ENCODE measurements at places on chromosomes 7 and 10.

DNA sequence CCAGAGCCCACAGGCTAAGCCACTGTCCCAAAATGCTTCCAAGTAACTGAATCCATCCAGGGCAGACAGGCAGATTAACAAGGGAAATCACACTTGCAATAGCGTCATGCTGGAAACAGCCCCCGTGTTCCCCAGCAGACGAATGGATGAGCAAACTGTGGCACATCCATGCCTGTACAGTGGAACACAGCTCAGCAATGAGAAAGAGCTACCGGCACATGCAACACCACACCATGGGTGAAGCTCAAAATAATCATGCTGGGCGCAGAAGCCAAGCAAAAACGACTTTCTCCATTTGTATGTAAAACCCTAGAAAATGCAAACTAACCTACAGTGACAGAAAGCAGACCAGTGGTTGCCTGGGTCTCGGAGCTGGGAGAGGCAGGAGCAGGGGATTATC is 153.1 kb downstream of the SLIT1 start:
- no peak for DNase-seq

DNA sequence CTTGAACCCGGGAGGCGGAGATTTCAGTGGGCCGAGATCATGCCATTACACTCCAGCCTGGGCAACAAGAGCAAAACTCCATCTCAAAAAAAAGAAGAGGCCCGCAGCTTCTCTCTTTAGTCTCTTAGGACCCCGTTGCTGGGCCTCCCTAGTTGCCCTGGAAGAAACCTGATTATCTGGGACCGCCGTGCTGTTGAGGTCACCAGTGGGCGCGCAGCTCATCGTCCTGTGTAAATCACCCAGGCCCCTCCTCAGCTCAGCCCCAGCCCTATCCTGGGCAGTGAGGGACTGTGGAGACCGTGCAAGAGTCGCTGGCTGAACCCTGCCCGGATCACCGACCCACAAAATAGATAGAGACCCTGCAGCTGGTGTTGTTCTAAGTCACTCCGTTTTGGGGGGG is 85.0 kb downstream of the UNCX start:
- no peak for DNase-seq

GRCh38 chr7:23264916-23265458 is 18.4 kb downstream of the GPNMB start:
- DNase-seq = no peak

DNA sequence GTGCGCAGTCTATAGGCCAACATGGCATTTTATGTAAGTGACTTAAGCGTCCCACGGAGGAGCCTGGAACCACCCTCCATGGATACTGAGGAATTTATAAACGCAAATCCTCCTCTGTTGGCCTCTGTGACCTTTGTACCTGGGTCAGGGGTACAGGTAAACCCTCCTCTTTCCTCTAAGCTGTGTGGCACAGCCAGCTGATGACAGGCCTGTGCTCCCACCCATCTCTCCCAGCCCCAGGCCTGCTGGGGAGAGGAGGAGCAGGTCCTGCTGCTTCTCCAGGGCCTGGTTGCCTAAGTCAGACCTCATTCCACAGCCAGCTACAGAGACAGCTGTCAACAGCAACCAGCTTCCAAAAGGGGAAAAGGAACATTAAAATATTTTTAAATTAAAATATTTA is 5.0 kb downstream of the AVPI1 start:
- no peak for DNase-seq

DNA sequence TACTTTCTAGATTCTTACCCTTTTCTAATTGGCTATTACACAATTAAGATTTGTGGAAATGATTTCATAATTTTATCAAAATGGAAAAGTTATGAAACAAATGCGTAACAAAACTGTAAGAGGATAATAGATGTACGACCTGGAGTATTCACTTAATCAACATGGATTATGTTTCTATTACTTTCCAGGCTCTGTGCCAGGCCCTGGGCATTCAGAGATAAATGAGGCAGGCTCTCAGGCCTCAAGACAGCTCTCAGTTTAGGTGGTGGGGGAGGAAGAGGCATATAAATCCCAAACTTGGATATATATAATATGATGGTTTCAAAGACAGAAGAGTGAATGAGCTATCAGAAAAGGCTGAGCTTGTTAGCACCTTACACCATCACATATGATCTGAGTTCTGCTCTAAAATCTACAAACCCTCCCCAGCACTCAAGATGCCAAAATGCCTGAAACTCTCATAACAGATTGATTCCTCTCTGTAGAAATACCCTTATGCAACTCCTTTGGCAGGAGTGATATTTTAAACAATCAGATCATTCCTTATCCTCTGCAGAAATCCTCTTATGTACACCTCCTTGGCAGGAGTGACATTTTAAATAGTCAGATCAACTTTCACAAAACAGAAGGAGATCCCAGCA is 42.5 kb downstream of the ACBD5 start:
- DNase-seq = no peak

GRCh38 chr10:24622781-24623301 is 100.8 kb downstream of the ARHGAP21 start:
- DNase-seq = no peak

GRCh38 chr10:42753126-42753506 is 29.5 kb upstream of the BMS1 start:
- DNase-seq = peak; percentile 13

- no peak for DNase-seq
Observed at GRCh38 chr10:59000162-59000825, 176.1 kb upstream of the PHYHIPL start.

GRCh38 chr7:31493714-31494181 is 20.1 kb upstream of the ITPRID1 start:
- DNase-seq = no peak

Measured in amniotic stem cell (primary cell).